ENCODE measurements at places on chromosomes 3 and 15.

- DNase-seq, result no peak
Observed at GRCh38 chr3:188950832-188951489, 220.8 kb upstream of the TPRG1 start.

DNA sequence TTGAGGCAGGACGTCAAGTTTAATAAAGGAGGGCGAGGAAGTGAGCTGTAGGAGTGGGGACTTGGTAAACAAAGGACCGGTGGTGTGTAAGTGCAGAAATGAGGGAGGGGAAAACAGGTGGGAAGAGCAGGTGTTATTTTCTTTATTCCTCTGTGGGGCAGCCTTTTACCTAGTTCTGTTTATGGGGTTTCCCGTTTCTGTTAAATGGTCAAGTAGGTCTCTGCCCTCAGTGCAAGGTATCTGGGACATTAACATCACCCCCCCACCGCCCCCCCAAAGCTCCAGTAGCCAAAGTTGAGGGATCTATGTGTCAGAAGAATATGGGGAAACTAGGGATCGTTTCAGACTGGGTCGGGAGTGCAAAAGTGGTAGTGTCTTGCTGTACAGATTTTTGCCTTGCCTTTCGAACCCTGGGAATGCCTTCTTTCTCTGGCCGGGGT, 893 bp downstream of the MGA start:
- no peak for DNase-seq

DNA sequence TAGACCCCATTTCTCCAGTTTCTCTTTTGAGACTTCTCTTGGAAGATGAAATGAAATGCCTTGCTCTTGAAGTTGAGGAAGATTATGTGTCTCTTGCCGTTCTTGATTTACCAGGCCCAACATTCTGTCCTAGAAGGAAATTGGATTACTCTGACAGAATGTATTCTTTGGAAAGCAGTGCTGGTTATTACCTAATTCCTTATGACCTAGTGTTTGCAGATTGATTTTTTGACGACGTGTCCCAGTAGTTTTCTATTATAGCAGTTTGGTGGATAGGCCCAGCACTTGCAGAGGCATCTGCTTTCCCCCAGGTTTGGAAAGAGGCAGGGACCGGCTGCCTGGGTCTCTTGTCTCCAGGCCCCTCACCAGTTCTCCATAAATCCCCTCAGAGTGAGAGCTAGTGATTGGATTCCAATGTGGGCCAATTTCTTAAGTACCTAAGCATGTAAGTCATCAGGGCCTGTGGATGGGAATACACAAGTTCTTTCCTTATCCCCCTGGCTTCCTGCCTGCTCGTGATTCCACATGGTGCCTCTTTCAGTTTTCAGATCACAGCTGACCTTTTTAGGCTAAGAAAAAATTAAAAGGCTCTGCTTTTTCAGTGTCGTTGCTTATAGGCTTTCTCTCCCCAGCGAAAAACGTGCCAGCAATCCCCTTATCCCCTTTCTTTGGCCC, 50.2 kb downstream of the EPHB3 start:
- DNase-seq, result no peak

DNA sequence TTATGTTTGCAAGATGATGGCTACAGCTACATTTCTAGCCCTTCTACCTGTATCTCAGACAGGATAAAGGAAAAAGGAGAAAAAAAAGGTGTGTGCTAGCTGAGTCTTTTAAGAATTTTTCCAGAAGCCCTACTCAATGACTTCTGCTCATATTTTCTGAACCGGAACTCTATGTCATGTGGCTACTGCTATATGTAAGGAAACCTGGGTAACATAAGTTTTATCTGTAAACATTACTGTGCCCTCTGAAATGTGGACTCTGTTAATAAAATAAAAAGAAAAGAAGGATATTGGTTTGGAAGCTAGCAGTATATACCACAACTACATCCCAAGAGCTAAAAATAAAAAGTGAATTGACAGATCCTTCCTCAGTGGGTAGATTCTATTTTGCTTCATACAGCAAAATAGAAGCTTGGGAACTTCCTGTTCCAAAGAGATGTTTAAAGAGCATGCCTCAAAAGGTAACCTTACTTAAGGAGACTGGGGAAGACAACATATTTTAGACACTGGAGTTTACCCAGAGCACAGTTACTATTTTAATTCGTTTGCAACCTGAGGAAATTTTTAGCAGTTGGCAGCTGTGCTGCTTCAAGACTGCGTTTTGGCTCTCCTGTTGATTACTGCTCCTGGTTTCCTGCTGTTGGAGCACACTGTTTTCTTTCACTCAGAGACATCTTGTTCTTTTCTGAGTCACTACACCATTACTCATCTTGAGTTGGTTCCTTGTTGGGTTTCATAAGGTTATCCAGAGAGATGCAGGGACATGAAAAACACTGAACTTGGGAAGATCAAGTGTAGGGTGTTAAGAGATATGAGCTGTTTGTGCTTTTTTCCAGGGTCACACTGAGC, 280.7 kb downstream of the NFKBIZ start:
- DNase-seq, result no peak

DNA sequence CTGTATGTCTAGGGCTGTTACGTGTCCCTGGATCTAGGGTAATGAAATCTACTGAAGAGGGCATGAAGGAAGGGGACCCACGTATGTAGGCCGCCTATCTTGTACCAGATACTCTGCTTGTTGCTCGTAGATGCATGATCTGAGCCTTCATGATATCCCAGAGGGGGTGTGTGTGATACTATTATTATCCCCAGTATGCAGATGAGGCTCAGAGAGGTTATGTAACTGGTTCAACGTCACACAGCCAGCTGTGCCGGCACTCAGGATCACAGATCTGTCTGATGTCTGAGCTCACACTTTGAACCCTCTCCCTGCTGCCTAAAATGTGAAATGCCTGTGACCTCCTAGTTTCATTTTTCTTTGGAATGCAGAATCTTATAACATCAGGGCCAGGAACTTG, 36.2 kb upstream of the SEC13 start:
- no peak for DNase-seq

DNA sequence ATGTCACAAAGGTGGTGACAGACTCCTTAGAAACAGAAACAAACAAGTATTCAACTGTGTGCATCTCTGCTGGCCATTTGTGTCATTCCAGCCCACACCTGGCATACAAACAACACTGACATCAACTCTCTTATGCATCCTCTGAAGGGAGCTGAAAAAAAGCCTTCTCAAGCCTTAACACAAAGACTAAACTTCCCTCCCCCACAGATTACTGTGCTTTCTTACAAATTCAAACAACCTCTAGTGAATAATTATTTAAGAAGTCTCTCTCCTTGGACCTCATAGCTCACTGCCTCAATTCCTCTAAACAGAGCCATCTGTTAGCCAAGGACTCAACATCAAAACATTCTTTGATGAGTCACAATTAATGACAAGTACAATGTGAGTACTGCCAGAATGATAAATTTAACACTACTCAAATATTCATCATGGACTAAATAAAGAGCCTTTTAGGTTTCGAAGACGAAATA, 132.1 kb downstream of the WDR76 start:
- no peak for DNase-seq

DNA sequence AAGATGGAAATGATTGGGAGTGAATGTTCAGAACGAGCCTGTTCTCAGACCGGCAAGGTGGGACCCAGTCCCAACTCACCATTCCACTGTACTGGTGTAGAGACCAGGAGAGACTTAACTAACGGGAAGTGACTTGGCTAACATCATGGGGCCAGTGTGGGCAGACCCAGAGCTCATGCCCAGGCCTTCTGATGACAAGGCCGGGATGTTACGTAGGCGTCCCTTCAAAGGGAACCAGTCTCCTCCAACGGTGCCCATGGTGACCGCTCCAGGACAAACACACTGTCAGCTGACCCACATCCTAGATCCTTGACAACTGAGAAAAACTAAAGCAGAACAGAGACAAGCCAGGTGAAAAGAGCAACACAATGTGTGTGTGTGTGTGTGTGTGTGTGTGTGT, 128.4 kb upstream of the HACD2 start:
- DNase-seq, result no peak

DNA sequence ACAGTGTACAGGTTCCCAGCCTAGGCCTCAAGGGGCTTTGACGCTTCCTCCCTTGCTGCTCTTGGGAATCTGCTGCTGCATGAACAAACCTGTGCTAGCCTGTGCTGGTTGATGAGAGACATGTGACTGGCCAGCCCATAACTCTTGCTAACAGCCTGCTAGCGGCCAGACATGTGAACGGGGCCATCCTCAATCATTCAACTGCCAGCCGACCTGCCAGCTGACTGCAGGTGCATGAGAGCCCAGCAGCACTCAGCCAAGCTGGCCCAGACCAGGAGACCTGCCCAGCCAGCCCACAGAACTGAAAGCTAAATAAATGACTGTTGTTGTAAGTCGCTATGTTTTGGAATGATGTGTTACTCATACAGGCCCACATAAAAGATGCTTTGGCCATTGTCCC, 82.4 kb upstream of the DLG1 start:
- no peak for DNase-seq

GRCh38 chr15:91407269-91407889, 307.3 kb downstream of the SV2B start:
- DNase-seq, result no peak

- DNase-seq, result no peak
Observed at GRCh38 chr3:44649709-44650108, 1.2 kb downstream of the ZNF35 start.

GRCh38 chr15:63503739-63504246, 600 bp upstream of the USP3 start:
- peak; percentile 71 for DNase-seq

DNA sequence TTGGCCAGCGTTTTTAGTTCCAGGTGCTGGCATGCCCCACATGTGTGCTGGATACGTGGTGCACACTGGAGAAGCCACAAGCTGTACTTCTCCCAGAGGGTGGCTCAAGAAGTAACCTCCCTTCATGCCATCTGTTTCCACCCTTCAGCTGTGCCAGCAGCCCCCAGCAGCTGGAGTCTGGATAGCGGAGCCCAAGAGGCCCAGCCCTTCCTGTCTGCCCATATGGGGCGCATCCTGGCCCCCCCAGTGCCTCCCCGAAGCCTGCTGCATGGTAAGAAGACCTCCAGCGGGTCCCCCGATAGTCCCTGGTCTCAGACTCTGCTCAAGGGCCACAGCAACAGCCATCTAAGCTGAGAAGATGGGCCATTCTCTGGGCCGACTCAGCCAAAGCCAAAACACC, 5.8 kb upstream of the MANF start:
- no peak for DNase-seq

DNA sequence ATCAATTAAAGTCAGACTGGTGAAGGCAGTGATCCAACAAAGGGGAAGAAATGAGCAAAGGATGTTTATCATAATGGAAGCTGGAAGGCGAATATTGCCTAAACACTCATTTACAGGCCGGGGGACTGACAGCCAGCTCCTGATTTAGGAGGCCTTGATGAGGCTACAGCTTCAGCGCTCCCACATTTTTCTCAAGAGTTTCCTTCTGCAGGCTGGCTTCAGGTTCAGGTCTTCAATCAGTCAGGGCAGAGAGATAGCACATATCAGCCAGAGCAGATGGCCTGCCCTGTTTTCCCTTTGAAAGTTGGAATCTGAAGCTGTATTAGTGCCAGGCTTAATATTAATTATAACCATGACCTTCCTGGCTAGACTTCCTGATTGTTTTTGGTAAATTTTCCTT, 218.9 kb downstream of the SV2B start:
- DNase-seq, result no peak

GRCh38 chr15:95168152-95168551, 936.8 kb downstream of the MCTP2 start:
- no peak for DNase-seq

GRCh38 chr3:122697952-122698620, 17.4 kb downstream of the PARP14 start:
- no peak for DNase-seq

- DNase-seq, result no peak
Observed at GRCh38 chr3:64916937-64917336, 229.1 kb upstream of the ADAMTS9 start.

DNA sequence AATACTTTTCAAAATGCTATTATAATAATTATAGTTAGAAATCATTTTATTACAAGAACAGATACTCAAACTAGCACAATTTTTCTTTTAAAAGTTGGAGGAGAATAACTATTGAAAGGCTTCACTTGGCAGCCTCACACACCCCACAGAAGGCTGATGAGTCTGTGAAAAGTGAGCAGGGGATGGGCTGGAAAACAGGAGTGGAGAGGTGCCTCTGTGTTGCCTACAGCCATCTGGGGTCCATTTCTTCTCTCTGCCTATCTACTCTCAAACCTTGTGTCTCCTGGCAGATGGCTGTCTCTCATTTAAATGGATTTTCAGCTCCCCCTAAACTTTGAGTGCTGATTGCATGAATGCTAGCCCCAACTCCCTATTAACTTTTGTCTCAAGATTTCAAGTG, 230.8 kb downstream of the CLSTN2 start:
- no peak for DNase-seq

DNA sequence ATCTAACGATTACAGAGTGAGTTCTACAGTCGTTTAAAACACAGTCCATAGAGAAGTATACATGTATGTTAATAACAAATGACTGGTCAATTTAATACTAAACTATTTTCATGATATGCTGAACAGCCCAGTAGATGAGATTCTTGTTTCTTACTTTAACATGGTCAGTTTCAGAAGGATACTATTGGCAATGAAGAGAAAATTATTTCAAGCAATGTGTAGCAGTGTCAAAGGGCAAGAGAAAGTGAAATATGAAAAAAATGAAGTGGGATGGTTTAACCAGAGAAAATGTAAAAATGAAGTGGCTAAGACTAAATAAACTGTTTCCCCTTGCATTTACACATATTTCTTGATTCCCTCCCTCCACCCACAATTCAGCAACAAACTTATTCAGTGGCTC, 192.1 kb upstream of the TTC14 start:
- DNase-seq, result no peak

- DNase-seq, result peak; percentile 78
Observed at GRCh38 chr3:33113772-33114621, at the start of gene CRTAP. TSS of gene CRTAP (plus strand) at chr3:33114014. CDS start at chr3:33114078, 64 bp downstream.

DNA sequence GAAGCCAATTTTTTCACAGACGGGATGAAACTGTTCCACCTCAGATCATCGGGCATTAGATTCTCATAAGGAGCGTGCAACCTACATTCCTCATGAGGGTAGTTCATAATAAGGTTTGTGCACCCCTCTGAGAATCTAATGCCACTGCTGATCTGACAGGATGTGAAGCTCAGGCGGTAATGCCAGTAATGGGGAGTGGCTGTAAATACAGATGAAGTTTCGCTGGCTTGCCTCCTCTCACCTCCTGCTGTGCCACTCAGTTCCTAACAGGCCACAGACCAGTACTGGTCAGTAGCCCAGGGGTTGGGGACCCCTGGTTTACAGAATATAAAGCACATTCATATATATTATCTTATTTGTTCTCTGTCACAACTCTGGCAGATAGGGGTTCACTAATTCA, 2.1 kb upstream of the LIMD1 start:
- no peak for DNase-seq

DNA sequence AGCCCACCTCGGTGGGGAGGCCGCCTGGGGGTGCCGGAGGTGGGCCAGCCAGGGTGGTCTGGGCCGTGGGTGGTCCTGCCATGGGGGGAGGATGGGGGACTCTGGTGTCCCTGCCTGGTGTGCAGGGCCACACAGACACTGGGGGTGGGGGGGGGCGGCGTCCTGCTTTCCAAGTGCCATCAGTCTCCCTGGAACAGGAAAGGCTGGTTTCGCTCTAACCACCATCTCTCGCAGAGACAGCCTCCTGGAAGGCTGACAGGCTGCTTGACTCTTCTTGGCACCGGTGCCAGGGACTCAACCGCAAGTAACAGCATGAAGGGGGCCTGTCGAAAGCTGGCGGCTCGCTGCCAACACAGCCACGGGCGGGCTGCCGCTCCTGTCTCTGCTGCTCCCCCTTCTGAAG, 40.3 kb downstream of the RGMA start:
- no peak for DNase-seq

Measured in activated CD8-positive, alpha-beta memory T cell treated with anti-CD3 and anti-CD28 coated beads for 1 hour (primary cell).